ENCODE measurements at places on chromosomes 11 and 22.

DNA sequence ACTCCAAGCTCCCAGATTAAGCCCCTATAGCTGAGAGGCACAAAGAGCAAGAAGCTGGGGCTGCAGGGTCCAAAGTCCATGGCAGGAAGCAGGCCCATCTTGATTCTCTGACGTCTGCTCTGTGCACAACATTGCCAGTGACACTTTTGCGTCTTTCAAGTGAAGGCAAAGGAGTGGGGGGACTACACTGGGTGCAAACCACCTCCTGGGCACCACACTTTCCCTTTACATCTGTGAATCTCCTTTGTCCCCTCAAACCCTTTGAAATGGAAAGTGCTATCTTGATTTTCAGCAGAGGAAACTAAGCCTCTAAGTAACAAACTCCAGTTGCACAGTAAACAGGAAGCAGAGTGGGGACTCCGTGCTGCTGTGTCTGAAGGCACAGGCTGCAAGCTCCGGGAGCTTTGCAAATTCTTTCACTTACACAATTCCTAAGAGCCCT, 428.0 kb downstream of the LARGE1 start:
- no peak for DNase-seq

- no peak for DNase-seq
Observed at GRCh38 chr11:79182794-79183193, 258.0 kb downstream of the TENM4 start.

DNA sequence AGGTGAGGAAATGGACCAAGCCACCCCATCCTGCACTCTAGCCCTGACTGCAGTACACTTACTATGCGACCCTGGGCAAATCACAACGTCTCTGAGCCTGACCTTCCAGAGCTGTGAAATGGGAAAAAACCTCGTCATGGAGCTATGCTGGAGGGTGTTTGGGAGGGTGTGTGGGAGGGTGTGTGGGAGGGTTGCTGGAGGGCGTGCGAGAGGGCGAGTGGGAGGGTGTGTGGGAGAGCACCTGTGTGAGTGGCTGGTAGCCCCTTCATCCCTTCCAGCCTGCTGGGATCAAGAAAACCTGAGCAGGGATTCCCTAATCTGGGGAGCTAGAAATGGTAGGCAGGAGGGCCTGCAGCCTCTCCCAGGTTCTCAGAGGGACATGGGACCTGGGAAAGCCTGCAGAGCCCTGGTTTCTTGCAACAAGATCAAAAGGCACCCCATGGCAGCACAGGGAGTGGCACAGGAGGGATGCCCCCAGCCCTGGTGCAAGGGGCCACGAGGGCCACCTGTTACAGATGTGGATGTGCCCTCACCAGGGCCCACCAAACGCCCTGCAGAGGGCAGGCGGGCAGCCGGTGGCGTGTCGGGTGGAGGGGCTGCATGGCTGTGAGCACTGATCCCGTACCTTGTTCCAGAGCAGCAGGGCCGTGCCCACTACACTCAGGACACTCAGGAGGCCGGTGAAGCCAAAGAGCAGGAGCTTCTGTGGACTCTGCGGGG, 23.2 kb downstream of the NFAM1 start:
- DNase-seq, result no peak

DNA sequence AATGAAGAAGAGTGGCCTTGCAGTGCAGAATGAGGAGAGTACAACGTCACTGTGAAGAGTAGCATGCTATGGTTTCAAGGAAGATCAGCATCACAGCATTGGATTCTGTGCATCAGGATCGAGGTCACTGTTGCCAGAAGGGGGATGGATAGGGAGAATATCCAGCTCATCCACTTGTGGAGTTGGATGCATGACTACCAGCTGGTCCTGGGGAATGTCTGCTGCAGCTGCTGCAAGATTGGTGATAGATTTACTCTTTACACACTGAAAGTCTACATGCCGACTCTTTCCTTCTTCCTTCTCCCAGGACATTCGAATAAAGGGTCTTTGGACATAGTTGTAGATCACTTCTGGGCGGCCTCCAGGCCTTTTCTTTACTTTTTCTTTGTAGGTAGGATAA, 74.3 kb downstream of the BTBD10 start:
- DNase-seq, result no peak

DNA sequence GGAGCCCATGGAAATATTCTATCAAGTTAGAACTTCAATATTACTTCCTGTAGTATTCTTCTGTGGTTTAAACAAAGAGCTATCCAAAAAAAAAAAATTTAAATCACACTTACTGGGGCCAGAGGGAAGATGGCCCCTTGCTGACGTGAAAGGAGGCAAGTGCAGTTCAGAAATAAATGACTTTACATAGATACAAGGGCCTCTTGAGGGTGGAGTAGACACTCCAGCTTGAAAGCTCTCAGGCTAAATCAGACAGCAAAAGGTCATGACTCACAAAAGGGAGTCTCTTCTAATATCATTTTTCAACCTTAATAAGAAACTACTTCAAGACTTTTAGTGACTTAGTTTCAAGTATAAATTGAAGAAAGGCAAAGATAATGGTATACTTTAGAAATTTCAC, 1160.3 kb downstream of the FAM181B start:
- no peak for DNase-seq

DNA sequence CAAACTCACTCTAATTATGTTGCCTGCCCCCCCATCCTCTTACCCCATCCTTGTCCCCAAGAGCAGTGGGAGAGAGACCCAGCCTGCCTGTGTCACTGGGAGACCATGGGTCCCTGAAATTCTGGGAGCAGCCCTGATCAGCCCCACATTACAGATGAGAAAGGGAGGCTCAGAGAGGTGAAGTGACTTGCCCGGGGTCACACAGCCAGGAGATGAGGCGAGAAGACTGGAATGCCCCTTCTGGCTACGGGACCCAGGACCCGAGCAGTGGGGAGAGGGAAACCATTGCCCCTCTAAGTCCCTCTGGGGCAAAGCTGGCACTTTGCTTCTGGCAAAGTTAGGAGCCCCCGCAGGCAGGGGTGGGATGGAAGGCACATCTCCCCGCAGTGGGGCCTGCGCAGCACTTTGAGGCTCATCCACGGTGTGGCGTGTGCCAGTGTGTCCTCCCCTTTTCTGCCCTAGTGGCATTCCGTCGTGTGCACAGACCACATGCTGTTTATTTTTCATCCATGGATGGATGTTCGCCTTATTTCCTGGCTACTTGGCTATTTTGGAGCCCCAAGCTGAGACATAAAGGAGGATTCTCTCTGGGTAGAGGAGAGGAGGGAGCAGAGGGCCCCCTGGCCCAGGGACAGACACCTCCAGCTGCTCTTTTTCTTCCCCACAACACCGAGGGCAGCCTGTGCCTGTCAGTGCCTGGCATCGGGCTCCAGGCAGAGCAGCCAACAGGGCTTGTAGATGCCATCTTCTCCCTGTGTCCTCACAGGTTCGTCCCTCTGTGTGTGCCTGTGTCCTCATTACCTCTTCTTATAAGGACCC, 3.7 kb upstream of the FGF3 start:
- DNase-seq, result no peak

- DNase-seq, result no peak
Observed at GRCh38 chr11:30583476-30584280, 2.5 kb downstream of the MPPED2 start.

DNA sequence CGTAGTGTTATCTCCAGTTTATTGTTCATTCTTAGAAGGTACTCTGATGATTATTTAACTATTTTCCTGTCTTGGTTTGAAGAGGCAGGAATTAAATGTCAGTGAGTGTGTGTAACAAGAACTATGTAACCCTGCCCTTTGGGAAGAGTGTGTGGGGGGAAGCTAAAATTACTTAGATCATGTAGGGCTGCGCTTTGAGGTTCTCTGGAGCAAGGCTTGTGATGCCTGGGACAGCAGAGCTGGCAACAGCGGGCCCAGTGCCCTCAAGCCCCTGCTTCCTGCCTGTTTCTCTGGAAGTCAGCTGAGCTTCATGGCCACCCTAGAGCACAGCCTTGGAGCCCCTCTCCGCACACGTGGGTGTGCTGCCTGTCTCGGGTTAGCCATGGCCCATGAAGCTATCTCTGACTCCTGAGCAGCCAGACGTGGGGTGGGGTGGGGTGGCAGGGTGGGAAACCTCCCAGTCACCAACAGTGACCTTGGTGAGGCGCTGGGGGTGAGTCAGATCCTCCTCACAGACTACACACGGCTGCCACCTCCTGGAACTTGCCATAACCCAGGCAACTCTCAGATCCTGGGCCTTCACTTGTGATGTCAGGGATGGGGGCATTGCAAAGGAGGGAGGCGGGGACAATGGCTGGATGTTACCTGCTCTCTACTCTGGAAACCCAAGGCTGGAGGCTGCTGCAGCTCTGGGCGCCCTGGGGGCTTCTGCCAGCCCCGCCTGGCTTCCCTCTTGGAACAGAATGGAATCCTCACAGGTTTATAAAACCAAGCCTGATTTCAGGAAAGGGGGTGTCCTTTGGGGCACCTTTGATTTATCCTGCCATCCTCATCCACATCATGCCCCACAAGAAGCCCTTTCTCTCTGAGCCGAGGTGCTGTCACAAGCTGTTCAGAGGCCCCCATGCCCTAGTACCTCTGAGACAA, 88.6 kb downstream of the SNX19 start:
- DNase-seq, result no peak

GRCh38 chr11:9862981-9863380, 199.1 kb downstream of the SWAP70 start:
- no peak for DNase-seq

GRCh38 chr11:123653483-123653826, 969 bp downstream of the SCN3B start:
- no peak for DNase-seq

- no peak for DNase-seq
Observed at GRCh38 chr11:109112821-109113280, 309.1 kb upstream of the C11orf87 start.

DNA sequence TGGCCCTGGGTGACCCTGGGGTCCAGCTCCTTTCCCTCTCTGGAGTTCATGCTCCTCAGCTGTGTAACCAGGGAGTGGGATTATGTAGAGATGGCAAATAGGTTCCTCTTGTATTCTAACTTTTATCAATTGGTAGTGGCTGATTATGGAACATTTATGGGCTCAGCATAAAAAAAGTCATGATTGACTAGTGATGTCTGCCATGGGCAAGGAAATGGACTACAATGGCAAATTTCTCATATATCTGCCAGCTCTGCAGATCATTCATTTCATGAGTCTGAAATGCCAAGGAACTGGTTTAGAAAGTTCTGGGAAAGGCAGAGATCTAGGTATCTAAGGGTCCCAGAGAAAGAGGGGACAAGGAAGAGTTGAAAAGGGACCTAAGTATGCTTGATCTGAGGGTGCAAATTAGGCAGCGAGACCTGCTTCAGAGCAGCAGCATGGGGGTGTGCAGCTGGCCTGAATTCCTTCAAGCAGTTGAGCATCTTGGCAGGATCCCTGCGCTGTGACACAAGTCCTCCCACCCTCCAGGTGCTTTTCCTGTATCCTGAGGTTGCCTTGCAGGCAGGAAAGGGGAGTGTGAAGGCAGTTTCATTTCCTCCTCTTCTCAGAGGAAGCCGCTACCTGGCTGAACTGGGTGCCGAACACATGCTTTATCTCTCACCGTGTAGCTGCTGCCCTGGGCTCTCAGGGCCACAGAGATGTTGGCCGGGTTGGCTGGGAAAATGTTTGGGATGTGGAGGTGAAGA, 10.4 kb downstream of the SLC15A3 start:
- DNase-seq, result no peak

- no peak for DNase-seq
Observed at GRCh38 chr22:36738416-36739020, 35.0 kb upstream of the CACNG2 start.

- peak; percentile 68 for DNase-seq
Observed at GRCh38 chr22:46500201-46500600, 37.2 kb downstream of the CELSR1 start.

DNA sequence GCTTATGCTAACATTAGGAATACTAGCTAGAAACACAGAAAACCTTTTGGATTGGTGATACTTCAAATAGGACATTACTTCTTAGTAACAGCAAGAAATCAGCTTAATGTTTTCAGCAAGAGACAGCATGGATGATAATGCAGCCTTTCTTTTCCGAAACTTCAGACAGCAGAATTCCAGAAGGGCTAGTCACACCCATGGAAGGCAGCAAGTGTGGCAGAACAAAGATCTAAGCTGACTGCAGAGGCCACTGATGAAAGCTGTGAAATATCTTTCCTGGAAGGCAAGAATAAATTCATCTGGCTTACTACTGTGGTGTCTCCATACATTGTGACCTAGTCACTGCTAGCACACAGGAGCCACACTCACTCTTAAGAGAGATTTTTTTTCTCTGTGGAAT, 100.3 kb downstream of the CCDC83 start:
- DNase-seq, result no peak

GRCh38 chr11:113023228-113023627, 62.0 kb downstream of the NCAM1 start:
- no peak for DNase-seq

GRCh38 chr11:2741006-2741376, 41.2 kb upstream of the KCNQ1OT1 start:
- no peak for DNase-seq

DNA sequence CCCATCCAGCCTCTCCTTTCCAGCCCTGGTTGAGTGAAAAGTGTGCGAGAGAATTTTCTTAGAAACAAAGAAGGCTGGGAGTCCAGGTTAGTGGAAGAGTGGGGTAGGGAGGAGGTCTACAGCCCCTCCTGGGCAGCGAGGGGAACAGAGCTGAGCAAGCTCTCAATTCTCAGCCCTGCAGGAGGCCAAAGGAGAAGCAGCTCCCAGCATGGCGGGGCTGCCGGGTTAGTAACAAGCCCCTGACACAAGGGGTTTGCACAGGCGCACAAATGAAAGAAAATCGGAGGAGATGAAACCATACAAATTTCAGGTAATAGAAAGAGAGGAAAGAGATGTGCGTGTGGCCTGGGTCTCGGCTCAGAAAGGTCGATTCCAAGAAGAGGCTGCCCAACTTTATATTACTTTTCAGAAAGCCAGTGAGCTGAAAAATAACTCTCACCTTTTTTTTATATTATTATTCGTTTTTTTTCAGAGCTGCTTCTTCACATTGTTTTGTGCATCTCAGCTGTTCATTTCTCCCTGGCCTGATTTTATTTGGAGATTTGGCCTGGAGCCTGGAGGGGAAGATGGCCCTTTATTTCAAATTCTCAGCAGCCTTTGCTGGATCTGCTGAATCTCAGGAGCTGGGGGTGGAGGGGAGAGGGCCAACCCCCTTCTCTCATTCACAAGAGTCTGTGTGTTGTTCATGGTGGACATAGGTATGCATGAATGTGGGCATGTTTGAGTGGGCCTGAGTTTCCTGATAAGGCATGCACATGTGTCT, 583.2 kb downstream of the BUD13 start:
- no peak for DNase-seq

DNA sequence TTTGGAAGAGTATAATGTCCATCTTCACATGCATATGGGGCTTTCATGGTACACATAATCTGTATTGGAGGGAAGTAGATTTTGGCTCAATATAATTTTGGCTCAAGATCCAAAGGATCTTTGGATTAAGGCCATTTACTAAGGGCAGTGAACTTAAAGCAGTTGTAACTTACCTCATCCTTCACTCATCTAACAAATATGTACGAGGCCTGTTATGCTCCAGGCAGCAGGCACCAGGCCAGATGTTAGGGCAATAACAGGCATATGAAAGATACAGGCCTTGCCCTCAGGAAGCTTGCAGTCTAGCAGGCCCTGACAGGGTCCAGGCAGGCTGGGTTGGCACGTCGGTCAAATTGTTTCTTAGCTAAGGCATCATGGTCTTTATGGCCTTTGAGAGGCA, 44.6 kb downstream of the LIF start:
- no peak for DNase-seq

Measured in hypothalamus (tissue), 51 donors.